ENCODE measurements at places on chromosomes 12 and 14.

- no peak for DNase-seq
Observed at GRCh38 chr12:47636908-47637780, 68.7 kb downstream of the RPAP3 start.

GRCh38 chr12:50634379-50634778, 129.5 kb upstream of the ATF1 start:
- no peak for DNase-seq

DNA sequence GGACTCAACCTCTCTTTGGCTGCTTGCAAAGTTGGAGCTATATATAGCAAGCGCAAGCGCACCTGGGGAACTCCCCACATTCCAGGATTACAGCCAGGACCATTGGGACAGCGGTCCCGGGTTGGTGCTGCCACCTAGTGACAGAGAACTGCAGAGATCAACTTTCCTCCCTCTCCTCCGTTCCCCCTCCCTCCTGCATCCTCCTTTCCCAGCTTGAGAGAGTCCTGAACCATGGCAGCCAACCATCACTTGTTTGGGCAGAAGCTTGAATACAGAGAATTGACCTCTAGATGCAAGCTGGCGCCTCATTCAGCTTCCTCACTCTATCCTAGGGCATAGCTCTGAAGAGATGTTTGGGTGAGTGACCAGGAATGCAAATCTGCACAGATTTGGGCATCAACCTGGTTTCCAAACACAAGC, 17.4 kb upstream of the FLVCR2 start:
- DNase-seq: peak; percentile 87

DNA sequence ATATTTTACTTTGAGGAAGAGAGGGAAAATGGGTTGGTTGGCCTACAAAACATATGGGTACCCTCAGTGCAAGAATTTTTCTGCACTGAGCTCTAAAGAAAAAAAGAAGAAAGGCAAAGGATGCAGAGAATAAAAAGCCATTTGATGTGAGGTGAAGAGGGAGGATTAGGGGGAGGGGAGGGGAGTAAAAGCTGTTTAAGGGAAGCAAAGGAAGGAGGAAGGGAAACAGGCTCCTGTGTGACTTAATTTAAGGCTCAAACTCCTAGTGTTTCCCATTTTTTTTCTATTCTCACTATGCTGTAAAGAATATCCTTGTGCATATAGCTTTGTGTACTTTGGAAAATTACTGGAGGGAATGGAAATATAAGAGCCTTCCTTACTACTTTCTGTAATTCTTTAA, 78.7 kb downstream of the NKX2-1 start:
- no peak for DNase-seq

DNA sequence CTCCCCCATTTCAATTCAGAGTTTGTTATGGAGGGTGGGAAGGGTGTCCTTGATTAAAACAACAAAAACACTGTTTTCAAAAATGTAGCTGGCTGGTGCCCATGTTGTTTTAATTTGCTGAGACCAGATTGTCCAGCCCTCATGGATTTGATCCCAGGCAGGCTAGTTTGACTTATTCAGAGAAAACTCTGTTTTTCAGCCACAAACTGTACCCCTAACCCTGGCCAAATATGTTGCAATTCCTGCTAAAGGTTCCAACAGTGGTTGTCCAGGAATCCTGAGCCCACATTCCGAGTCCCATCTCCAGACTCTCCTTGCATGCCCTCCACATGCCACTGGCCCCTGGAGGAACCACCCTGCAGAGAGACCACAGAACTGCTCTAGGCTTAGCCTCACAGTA, 36.0 kb downstream of the MAP1LC3B2 start:
- no peak for DNase-seq

DNA sequence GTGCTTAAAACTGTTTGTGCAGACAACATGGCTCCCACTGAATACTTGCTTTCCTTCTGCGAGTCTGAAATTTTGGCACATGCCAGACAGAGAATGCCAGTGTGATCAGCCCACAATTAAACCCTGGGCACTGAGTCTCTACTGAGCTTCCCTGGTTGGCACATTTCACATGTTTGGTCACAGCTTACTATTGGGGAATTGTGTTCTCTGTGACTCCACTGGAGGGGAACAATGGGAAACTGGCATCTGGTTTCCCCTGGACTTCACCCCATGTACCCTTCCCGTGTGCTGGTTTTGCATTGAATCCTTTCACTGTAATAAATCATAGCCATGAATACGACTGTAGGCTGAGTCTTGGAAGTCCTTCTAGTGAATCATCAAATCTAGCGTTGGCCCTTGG, 64.9 kb downstream of the EFCAB11 start:
- no peak for DNase-seq

DNA sequence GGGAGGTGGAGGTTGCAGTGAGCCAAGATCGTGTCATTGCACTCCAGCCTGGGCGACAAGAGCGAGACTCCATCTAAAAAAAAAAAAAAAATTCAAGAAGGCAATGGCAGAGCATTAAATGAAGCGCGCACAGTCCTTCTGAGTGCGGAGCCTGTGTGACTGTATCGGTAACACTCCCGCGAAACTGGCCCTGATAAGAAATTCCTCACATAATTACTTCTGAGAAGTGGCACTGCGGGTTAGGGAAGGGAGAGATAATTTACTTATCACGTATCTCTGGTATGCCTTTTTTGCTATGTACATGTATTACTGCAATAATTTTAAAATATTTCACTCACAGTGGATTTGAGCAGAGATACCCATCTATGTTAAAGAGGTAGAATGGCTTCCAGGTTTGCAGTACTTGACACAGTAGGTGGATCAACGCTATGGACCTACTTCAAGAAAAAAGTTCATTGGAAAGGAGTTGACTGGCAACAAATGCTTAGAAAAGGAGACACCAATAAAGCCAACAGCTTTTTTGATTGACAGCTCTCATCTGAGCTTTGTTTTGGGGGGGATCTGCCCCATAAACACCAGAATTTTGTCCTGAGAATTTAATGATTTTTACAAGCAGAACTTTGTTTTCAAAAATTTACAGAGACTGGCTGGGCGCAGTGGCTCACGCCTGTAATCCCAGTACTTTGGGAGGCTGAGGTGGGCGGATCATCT, 29.2 kb upstream of the SPTLC2 start:
- DNase-seq: no peak

DNA sequence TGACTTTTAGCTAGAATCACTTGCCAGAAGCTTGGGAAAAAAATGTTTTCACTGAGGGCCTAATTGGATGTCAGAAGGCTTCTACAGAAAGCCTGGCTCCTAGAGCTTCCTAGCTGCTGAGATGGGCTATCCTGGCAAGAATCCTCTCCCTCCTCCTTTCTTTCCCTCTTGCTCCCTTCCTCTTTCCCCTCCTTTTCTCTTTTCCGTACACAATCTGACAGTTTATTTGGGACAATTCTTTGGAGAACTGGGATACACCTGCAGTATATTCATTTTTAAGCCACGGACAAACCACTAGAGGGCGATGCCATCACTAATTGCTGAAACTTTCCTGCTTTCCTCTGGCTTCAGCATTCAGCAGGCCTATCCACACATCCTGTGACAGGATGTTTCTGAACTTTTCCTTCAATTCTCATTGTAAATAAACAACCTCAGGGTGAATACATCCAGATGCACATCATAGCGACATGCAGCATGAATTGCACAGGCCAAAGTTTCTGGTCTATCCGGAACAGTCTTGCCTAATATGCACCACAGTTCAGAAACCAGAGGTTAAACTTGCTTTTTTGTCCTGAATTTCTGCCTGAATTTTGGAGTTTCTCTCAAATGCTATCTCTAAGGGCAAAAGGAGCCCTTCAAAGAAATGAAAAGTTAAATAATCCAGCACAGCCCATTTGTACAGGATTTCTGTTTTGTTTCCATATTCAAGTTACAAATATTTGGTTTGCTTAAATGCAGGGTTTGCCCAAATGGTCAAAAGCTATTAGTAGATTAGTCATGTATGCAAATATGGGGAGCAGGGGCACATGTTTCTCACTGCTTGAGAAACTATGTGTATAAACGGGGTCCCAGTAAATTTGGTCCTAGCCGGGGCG, 142.8 kb downstream of the PAWR start:
- peak; percentile 52 for DNase-seq

GRCh38 chr14:102096569-102097188, 9.8 kb upstream of the HSP90AA1 start:
- peak; percentile 84 for DNase-seq

DNA sequence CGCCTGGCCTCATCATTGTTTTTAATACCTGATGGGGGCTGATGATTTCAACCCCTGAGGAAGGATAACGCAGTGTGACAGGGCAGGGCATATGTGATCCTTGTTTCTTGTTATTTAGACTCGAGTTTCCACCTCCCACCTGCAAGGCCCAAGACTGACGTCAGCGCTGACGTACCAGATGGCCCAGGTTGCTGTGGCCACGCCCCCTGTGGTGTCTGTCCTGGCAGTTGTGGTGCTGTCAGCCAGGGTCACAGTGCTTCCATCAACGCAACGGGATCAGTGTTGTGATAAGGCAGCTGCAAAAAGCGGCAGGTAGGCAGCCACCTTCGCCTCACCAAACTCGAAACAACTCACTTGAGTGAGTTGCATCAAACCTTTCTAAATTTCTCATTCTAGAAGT, 18.4 kb downstream of the DDX51 start:
- DNase-seq: no peak

DNA sequence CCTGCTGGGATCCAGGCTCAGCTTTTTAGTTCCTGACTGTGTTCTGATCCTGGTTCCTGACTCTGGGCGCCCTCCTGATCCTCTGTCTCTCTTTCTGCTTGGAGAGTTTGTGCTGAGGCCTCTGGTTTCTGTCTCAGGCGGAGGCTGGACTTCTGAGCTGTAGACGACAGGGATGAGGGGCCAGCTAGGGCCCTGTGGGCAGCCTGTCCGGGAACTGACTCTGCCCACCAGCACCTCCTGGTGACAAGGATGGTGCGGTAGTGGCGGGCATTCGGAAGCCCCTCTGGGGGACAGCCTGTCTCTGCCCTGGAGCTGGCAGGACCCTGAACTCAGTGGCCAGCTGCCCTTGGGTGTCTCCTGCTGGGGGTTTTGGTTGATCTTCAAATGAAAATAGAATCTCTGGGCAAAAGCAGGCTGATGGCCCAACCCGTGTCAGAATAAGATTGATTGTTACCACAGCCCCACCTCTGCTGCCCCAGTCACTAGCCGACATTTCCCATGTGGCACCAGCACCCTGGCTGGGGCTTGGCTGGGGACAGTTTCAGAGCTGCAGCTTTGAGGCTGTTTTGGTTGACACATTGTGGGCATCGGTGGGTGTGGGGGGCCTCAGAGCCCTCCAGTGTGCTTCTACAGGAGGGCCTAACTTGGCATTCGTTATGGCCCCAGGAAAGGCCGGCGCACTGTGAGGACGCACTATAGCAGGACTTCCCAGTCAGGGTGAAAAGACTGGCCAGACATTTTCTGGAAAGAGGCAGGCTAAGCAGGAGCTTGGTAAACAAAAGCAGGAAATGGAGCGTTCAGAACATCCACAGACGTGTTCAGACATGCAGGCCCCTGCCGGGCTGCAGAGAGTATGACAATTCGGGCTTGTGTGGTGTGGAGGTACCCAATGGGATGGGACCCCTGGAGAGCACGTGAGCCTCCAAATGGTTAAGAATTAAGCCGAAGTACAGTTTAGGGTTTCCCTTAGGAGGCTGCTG, 16.2 kb downstream of the KRT80 start:
- no peak for DNase-seq

GRCh38 chr12:48602192-48602989, 32.5 kb upstream of the LALBA start:
- DNase-seq: no peak

- DNase-seq: no peak
Observed at GRCh38 chr14:75238756-75239455, 39.7 kb upstream of the FOS start.

GRCh38 chr12:91609283-91609682, 426.7 kb upstream of the DCN start:
- no peak for DNase-seq

DNA sequence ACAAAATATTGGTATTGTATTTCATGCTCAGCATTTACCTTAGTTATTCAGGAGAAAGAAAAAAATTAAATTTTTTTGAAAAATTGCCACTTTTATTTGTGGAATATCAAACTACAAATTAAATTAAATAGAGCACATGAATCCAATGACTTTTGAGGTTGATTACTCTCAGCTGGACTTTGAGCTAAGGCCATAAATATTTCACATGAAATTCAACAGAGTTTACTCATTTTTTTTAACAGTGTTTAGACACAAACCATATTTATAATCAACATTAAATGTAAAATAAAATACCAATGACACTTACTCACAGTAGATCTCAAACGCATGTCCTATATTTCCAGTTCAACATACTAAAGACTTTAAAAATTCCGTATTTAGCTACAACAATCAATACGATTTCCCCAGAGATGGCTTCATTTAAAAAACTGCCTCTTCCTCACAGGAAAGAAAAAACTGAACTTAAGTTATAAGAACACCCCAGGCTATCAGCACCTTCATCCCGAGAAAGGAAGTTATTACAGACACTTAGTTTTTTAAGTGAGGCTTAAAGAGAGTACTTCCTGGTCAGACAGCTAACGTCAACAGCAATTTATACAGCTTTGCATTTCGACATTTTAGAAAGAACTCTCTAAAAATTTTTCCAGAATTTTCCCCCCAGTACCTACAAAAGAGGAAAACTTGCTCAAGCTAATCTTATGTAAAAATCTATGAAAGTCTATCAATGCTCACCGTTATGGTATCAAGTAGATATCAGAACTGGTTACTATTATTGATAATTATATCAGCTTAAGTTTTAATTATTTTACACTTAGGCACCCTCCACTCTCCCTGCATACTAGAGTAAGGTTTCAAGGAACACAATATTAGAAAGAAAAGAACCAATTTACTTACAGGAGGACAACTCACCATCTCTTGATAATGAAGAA, 13.8 kb downstream of the TAOK3 start:
- DNase-seq: no peak

DNA sequence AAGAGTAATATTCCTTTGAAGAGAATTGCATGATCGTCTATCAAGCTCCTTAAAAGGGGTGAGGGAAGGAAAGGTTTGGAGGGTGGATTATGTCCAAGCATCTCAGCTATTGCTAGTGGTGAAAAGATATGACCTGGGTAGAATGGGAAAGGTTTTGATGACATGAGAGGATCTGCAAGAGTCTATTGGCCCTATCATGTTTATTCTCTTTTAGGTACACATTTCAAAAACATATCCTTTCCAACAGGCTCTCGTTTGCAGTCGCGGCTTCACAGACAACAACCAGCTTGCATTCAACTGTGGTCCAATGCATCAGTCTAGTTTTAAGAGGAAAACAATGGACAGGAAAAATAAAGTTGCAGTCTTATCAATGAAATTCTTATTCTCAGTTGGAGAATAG, 17.1 kb downstream of the FOXG1 start:
- DNase-seq: no peak

- DNase-seq: peak; percentile 40
Observed at GRCh38 chr12:98653866-98654493, 8.9 kb downstream of the APAF1 start.

All from COLO829 (cell line).